ENCODE measurements at places on chromosomes 7 and 10.
A peak's percentile ranks its signal among the peaks of the same experiment; 100 is the strongest.

DNA sequence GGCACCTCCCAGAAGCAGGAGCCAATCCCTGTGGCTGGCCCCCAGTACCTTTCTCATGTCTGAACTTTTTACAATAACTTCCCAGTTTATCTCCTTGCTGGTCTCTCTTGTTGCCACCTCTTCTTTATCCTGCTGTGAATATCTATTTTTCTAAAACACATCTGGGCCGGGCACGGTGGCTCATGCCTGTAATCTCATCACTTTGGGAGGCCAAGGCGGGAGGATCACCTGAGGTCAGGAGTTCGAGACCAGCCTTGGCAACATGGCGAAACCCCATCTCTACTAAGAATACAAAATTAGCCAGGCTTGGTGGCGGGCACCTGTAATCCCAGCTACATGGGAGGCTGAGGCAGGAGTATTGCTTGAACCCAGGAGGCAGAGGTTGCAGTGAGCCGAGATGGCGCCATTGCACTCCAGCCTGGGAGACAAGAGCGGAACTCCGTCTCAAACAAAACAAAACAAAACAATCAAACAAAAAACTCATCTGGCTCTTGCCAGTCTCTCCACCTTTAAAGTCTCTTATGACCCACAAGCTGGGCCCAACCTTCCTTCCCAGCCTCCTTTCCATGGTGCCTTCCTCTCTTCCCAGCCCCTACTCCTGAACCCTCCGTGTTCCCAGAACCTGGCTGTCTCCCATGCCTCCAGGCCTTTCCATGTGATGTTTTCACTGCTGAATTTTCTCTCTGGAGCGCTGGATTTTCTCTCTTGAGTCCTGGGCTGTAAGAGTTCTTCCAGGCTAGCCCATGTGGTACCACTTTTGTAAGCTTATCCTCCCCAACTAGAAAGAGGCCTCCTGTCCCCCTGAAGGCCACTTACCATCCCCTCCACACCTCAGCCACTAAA is 51.3 kb downstream of the HIP1 start:
- no peak for DNase-seq

- DNase-seq, result no peak
These were observed 280.1 kb downstream of the OTUD1 start for GRCh38 chr10:23718946-23719345.

- peak; percentile 20 for DNase-seq
These were observed 91.7 kb upstream of the HPS1 start for GRCh38 chr10:98538472-98538871.

DNA sequence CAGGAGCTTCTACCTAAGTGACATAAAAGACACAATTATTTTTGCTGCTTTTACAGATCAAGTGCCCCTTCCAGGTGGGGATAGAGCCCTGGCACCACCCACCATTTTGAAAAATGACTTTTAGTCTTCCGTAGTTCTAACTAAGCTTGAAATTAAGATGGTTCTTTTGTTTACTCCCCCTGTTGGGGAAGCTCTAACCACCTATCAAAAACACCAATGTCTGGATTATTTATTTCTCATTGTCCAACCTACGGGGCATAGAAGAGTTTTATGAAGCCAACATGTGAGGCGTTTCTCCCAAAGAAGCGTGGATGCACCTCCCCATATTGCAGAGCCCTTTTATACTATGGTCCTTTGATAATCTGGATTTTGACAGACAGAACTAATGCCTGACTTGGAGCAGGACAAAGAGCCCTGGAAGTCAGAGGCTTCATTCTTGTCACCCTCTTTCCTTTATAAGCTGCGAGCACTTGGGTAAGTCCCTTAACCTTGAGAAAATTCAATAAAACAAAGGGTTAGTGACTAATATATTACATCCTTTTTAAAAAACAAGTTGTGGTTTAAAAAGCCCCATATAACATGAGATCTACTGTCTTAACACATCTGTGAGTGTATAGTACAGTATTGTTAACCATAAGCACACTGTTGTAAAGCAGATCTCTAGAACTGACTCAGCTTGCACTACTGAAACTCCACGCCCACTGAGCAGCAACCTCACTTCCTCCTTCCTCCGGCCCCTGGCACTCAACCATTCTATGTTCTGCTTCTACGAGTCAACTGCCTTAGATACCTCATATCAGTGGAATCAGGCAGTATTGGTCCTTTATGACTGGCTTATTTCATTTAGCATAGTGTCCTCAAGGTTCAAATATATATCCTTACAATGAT is 67.5 kb downstream of the ATXN7L1 start:
- no peak for DNase-seq

GRCh38 chr10:44372181-44372580 is 12.7 kb downstream of the CXCL12 start:
- DNase-seq, result no peak

DNA sequence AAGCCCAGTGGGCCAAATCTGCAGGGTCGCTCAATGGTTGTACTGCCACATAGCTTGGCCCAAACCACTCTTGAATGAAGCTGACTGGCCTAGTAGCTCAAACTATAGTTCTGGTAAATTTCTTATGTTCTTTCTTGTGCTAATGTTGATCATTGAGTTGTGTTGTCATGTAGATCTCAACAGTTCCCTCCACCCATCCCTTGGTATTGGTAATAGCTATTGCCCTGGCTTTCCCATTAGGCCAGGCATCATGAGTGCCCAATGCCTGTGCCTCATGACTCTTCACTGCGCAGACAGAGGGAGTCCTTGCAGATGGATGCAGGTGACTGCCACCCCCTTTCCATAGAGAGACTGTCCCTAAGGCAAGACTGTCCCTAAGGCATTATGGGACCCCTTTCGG is 988.4 kb downstream of the KCNMA1 start:
- no peak for DNase-seq

DNA sequence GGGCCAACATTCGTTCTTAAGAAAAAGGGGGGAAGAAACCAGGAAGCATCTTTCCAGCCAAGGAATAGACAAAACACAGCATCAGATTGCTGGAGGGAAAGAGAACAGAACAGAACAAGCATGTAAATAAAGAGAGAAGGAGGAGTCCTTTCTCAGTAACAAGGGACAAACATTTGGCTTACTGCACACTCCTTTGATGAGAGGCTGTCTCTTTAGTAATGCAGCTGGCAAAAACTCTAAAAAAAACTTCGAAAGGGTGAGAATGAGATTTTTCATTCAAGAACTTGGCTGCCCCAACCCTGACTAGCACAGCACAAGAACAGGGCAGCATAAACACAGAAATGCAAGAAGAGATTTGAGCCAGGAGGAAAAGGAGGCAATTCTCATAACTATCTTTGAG is 38.9 kb upstream of the IL6 start:
- DNase-seq, result no peak

DNA sequence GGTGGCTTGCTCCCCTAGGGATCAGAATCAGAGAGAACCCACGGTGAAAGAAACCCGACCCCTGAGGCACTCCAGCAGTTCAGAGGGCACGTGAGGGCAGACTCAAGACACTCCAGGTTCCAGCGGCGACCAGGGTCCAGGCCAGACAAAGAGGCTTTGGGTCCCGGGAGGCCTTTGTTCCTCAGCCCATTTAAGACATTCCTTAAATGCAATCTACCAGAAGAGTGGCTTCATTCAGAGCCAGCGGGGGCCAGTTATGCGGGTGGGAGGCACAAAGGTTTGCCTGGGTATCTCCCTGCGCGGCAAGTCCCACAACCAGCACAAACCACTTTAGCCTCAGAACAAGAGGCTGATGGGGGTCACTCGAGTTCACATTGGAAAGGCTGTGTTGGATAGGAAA is 53.6 kb downstream of the AFAP1L2 start:
- no peak for DNase-seq

DNA sequence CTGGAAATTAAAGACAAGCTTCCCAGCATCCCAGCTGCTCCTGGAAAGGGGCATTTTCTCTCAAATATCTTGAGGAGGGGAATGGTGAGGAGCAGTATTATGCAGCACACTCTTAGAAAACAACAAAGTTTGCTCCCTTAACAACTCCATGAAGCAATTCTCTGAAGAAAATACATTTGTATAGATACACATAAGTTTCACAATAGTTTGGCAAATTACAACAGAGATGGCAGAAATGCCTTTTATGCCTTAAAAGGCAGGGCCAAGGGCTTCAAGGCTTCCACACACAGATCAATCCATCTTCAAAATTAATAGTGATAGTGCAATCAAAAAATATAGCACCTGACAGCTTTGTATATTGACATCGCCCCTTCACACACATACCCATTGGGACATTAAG is 12.2 kb downstream of the DGKI start:
- DNase-seq, result no peak
